Stimulated activated CD4-positive, alpha-beta T cell treated with anti-CD3 and anti-CD28 coated beads, Interleukin-2, amount 100 ng/mL, for 24 hours (primary cell): ENCODE measurements at places on chromosomes 7 and 10.

DNA sequence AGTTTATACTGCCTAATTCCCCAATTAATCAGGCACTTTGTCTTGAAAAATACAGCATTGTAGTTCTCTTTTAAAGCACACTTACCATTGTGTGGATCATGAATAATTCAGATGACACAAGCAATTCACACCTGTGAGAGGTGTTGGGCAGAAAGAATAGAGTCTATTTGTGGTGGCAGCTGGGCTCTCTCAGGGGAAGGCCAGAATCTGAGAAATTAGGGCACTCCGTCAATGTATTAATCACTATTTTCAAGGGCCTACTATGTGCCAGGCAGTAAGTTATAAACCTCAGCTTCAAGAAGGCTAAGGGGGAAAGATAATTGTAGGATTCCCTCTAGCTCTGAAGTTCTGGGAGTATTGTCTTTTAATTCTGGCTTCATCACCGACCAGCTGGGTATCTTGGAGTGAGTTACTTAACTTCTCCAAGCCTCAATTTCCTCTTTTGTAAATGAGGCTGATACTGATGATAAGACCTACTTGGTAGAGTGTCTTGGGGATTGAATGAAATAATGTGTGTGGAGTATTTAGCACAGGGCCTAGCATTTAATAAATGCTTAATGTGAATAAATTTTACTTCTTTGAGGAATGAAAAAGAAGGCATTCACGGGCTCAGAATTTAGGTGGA is 2.5 kb downstream of the CHN2 start:
- no peak for DNase-seq

DNA sequence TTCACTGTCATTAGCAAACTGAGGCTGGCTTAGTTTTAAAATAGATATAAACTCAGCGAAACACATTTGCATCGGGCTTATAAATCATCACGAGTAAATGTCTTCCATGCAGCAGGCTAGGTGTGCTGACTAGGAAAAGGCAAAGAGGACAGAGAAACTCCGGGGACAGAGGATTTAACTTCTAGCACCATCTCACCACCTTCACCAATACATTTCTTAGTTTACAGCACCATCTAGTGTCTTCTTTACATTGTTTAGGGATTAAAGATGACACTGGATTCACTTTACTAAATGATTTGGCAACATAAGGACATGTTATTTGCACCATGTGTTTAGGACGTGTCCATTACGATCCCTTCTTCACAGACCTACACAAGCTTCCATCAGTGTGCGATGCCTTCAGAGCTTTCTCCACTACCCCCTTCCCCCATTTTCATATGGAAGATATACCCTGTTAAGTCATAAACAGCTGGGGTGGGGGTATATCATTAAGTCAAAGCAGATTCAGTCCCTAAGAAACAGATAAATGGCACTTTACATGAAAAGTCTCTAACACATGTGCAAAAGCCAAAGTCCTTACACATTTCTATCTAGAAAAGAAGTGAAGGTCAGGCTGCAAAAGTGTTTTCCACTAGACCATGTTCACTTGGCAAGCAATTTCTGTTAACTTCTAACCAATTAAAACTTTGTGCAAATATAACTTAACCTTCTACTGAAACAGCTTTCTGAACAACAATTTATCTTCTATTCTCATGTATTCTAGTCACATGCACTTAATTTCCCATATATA is 103.3 kb downstream of the GRB10 start:
- DNase-seq = no peak

DNA sequence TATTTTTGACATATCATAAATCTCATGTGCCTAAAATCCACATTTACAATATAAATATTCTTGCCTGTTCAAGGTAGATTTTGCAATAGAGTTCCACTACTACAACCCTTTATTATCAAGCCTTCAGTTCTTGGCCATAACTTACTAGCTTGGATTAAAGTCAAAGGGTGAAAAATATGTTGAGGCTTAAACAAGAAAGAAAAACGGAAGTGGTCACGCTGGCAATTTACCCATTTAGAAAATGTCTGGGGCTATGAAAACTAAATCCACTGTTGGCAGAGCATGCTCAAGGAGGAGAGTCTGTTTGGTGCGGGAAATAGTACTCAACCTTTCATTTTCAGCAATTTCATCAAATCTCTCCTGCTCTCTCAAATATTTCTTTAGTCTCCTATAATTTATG is 209.8 kb upstream of the RHOBTB1 start:
- no peak for DNase-seq

GRCh38 chr7:127383123-127383835 is 9.2 kb downstream of the ZNF800 start:
- no peak for DNase-seq

GRCh38 chr10:21170216-21170615 is 273.1 kb upstream of the NEBL start:
- no peak for DNase-seq

DNA sequence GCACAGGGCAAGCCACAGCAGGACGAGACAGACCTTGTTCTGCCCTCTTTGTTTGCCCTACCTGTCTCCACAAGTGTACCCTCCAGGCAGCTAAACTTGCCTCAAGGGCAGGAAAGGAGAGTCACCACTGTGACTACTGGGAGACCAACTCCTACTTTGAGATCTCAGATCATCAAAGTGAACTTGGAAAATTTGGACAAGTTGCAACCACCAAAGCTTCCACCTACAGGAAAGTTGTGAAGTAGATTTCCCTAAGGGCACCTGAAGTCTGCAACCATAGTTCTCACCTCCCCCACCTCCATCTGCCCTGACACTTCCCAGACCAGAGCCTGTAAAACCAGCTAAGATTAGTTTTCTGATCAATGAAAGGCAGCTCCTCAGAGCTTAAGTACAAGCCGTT is 2.5 kb upstream of the WDR91 start:
- DNase-seq = no peak

- DNase-seq = no peak
These were observed 12.4 kb upstream of the SRRM3 start for GRCh38 chr7:76189276-76189675.

DNA sequence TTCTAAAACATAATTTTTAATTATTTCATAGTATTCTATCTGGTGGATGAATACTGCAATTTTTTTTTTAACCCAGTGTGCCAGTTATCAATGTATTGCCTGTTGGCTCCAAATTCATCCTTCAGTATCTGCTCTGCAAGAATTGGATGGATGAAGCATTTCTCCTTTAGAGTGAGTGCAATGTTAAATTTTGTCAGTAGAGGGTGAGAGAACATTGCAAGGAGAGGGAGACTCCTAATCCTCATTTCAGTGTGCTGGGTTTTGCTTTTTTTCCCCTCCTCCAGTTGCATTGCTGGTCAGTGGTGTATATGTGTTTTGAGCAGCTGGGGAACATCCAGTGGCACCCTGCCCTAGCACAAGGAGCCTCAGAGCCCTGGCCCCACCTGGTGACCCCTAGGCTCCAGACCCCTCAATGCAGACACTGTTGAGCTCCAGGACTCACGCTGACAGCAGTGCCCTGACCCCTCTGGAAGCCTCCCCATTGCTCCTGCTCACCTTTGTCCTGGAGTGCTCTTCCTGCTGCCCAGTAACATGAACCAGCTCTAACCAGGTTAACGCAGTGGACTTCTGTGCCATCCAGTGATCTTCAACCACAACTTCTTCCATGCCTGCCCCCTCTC is 199.4 kb downstream of the USP6NL start:
- no peak for DNase-seq

GRCh38 chr7:76074972-76075370 is 27.1 kb downstream of the MDH2 start:
- DNase-seq = no peak

DNA sequence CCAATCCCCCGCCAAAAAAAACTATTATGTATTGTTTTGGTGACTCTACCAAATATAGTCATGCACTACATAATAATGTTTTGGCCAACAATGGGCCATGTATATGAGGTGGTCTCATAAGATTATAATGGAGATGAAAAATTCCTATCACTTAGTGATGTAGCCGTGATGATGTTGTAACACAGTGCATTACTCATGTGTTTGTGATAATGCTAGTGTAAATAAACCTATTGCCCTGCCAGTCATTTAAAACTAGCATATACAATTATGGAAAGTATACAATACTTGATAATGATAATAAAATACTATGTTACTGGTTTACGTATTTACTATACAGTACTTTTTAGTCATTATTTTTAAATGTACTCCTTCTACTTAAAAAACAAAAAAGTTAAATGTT is 101.5 kb downstream of the SLC25A40 start:
- no peak for DNase-seq

GRCh38 chr7:274266-274665 is 15.7 kb upstream of the FOXL3 start:
- DNase-seq = no peak

- DNase-seq = no peak
These were observed 10.5 kb upstream of the ANKRD61 start for GRCh38 chr7:6020371-6021286.

- no peak for DNase-seq
These were observed 50.7 kb upstream of the PRKG1 start for GRCh38 chr10:51023636-51024035.

- DNase-seq = no peak
These were observed 7.7 kb downstream of the CCM2 start for GRCh38 chr7:45007571-45008328.

DNA sequence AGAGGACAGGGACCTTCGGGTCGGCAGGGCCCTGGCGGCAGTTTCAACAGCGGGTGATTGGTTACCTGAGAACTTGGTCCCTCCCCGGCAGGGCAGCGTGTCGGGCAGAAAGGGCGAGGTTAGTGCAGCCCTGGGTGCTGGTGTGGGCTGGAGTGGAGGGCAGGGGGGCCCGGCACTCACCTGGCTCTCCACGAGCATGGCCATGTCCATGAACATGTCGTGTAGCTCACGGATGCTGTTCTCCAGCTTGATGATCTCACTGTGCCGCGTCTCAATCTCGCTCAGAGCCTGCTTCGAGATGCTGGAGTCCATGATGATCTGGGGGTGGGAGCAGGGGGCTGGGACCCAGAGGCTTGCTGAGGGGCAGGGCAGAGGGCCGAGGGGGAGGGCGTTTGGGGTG is 16.8 kb downstream of the STX1A start:
- no peak for DNase-seq

DNA sequence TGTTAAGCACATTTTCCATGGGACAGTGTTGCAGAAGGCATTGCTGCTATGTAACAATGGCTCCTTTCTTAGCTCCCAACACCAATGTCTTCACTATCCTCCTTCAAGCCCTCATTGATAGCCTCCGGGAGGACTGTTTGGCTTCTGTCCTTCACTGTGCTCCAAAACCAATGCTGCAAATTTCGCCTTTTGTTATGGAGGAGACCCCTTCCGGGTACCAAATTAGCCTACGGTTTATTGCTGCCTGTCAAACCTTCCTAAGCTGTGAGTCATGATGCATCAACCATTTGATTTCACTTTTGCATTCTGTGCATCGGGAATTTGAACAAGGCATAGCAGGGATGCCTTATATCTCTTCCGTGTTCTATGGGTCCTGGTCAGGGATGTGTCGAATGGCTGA is 432.9 kb downstream of the GATA3 start:
- no peak for DNase-seq

DNA sequence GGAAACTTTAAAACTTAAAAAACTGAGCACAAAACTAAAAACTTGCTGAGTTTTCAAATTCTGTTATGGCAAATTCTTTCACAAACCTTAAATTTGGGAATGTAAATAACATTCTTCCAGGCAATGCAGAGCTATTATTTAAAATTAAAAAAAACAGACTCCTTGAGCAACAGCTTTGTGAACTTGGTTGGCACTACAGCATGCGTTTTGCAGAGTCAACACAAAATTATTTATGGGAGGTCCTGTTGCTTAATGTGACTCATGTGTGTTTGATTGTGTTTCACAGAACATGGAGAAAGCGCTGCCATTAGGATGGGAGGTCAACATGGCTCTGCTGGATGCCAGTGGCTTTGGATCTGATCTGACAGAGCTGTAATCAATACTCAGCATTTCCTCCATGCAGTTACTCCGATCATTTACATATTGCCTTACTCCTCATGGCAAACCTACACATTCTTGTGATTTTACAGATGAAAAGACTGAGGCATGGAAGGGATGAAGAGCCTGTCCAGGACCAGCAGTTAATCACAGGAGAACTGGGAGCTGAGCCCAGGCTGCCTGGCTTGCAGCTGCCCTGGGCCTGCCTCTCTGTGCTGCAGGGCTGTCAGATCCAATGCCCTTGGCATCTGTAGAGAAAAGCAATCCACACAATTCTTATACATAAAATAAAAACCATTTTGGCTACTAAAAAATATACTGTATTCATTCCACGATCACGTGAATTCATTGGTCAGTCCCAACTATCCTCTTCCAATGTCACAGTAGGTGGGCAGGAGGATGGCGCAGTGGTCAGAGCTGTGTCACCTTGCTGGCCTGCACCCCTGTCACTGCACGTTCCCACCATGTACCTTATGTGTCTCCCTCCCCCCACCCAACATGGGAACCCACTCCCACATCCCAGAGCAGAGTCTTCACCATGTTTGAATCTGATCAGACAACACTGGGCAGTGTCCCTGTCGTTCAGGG is 200.9 kb downstream of the CXCL12 start:
- no peak for DNase-seq

DNA sequence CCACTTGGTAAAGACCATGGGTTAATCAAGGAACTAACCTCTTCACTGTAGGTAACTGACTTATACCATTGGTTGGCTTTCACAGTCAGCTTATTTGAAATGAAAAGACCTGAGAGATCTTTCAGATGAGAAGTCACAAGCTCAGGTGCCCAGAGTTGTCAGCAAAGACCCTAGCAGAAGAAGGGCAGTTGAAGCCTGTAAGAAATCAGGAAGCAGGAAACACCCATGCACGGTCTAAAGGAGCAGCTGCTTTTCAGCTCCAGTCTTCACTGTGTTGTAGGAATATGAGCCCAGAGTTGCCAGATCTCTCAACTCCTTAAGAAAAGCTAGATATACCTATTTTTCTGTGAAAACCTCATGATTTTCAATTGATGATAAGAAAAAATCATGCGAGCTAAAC is 130.0 kb downstream of the ARID5B start:
- DNase-seq = no peak

GRCh38 chr7:96407427-96407826 is 85.5 kb upstream of the SLC25A13 start:
- DNase-seq = no peak

GRCh38 chr10:62708569-62708968 is 96.0 kb upstream of the ADO start:
- no peak for DNase-seq

- no peak for DNase-seq
These were observed 426.7 kb upstream of the MGMT start for GRCh38 chr10:129040377-129040776.

GRCh38 chr7:5662828-5663227 is 118.6 kb downstream of the RNF216 start:
- DNase-seq = no peak

GRCh38 chr7:153406486-153406872 is 645.7 kb upstream of the DPP6 start:
- DNase-seq = no peak

GRCh38 chr7:36717586-36717985 is 6.7 kb downstream of the AOAH start:
- no peak for DNase-seq

DNA sequence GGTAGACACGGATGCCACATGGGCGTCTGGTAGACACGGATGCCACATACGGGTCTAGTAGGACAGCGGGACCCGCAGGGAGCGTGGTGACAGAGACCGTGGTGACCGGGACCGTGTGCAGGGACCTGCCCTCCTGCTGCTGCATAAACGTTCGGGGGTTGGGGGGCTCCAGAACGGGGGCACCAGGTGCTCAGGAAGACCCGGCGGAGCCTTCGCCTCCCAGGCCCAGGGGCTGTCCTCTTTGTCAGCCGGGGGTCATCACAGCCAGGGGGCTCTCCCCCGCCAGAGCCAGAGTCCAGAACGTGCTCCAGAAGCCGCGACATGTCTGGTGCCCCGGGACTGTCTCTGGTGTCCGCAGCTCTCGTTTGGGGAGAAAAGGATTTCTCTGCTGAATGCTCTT is 69.2 kb upstream of the ADGRA1 start:
- no peak for DNase-seq

GRCh38 chr7:14436878-14437277 is 447.4 kb upstream of the ETV1 start:
- DNase-seq = no peak
